ENCODE measurements at places on chromosomes 4 and X.

- DNase-seq = no peak
These were observed 352.4 kb downstream of the GRIA2 start for GRCh38 chr4:157572951-157573350.

DNA sequence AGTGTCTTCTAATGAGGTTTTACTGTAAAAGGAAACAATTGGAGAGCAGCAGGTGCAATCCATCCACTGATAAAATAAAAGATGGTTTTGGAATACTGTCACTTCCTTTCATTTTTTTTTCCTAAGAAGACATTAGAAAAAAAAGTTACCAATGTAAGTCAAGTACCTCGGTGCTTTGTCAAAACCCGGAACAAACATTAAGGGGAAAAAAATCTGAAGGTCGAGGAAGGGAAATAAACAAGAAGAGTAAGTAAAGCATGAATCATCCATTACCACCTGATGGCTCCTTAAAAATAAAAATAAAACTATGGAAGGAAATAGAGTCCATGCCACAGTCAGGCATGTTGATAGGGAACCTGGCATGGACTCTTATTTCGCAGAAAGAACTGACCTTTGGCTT lies 15.3 kb upstream of the XPNPEP2 start:
- no peak for DNase-seq

- no peak for DNase-seq
These were observed 218.6 kb upstream of the FAM47A start for GRCh38 chrX:34350561-34351335.

DNA sequence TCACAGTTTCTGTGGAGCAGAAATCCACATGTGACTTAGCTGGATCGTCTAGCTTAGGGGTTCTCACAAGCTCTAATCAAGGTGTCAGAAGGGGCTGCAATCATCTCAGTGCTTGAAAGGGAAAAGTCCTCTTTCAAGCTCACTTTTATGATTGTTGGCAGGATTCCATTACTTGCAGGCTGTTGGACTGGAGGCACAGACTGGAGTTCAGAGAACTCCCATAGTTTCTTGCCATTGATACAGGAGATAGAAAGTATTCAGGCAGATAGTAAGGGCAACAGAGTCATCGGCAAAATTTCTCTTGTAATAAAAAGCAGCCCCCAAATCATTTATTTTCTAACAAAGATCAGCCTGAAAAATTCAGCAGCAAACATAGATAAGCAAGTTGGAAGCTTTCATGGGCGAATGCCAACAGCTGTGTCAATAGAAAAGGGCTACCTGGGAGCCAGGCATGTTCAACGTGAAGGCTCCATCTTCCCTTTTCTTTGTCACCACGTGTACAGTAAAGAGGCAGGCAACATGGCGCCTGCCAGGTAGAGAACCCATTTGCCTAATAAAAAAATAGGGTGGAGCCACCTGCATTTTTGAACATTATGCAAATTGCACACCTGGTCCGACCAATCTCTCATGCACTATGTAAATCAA lies 64.4 kb downstream of the CXCL13 start:
- no peak for DNase-seq

DNA sequence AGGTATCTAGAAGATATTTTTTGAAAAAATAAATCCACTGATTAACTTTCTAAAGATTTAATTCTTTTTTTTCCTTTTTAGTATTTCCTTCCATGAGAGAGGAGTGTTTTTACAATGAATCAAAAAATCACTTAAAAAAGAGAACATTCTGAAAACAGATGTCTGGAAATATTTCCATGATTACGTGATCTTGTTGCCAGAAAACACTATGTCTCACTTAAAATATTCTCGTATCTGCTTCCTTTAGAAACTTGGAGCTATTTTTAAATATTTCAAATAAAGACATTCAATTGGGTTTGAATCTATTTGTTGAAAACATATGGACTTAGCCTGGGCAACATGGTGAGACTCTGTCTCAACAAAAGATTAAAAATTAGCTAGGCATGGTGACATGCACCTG lies 232.8 kb upstream of the RASGEF1B start:
- DNase-seq = no peak

DNA sequence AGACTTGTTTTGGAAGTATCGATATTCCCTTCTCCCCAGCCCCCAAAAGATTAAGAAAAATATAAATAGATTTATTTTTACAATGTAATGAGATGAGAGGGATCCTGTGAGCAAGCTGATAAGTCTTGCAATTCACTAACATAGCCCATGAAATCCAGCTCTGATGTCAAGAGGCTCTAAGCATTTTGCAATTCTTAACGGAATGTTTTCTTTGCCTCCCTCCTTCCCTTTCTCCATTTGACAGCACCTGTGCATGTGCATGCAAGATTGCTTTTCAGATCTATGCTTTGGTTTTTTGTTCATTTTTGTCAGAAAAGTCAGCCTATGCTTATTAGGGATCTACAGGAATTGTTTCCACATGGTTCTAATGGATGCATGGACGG lies 169.9 kb downstream of the SLIT2 start:
- DNase-seq = no peak

GRCh38 chrX:21926116-21926515 lies 14.4 kb upstream of the SMS start:
- DNase-seq = no peak

GRCh38 chr4:10684631-10685030 lies at the start of gene CLNK:
CLNK (minus strand) TSS chr4:10684768; CDS start chr4:10667869, 16,899 bp downstream.
- DNase-seq = no peak

- DNase-seq = no peak
These were observed 37.6 kb downstream of the MAGEB5 start for GRCh38 chrX:26253526-26253925.

DNA sequence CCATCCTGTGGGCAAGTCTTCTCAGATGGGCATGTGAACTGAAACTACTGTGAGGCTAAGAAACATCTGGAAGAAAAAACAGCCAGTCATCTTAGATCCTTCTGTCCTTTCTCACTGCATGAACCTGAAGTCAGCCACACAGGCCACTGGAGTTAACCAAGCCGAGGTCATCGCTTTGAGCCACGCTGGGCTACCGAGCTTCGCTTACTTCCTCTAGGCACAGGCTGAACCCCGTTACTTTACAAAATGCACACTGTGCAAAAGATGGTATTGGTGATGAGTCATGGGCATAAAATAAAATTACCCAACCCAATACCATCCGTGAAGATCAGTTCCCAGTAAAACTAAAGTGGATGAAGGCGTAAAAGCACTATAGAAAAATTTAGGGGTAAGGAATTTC lies 86.2 kb downstream of the MTMR1 start:
- DNase-seq = no peak

DNA sequence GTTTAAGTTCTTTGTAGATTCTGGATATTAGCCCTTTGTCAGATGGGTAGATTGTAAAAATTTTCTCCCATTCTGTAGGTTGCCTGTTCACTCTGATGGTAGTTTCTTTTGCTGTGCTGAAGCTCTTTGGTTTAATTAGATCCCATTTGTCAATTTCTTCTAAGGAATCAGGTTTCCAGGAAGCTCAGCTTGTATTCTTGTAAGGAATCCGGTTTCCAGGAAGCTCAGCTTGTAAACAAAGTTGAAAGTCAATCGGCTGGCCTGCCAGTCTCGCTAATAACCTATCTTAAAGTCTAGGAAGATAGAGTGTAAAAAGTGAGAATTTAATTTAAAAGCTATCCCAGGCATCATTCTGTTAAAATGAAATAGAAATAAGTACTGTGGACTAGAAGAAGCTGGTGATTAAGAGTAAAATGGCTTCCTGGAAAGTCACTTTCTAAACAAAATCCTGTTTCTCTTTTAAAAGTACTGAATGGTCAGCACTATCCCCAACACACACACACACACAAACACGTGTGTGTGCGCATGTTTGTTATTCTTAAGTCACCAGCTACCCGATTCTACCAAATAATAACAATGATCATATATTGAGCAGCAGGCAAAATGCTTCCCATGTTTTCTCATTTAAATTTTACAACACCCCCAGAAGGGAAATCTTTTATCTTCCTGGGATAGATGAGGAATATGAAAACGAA lies 171.7 kb downstream of the PAPSS1 start:
- DNase-seq = no peak

- DNase-seq = no peak
These were observed 173.6 kb downstream of the CBR4 start for GRCh38 chr4:168836490-168836889.

GRCh38 chr4:96073461-96073860 lies 233.6 kb downstream of the PDHA2 start:
- DNase-seq = no peak

DNA sequence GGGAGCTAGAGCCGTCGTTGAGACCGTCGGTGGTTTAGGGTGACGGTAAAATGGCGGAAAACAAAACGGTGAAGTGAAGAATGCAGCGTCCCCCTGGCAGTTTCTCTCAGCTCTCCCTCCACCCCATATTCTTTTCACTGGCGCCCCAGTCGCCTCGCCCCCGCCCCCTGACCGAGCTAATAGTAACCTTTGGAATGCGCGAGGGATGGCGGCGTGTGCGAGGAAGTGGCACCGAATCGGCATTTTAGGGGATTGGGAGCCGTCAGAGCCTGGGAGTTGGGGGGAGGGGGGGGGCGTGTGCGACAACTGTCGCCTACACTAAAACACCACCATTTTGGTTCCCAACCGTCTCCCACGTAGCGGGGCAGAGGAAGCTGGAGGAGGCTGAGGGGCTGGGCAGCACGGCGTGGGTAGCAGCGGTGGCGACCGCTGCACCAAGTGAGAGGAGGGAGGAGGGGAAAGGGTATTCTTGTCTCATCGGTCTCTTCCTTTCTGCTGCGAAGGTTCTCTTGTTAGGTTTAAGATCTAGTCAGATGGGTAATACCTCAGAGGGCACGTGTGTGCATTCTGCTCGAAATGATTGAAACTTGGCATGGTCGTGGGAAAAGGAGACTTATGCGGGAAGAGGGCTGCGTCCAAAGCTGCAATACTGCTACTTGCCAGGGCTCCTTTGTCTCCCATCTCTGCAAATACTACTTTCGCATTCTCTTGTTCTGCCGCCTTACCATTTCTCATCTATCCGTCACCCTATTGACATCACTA lies 840 bp downstream of the ZNF711 start:
- no peak for DNase-seq

- no peak for DNase-seq
These were observed 17.9 kb downstream of the ASMTL start for GRCh38 chrX:1434871-1435240.

GRCh38 chr4:181536196-181536746 lies 706.9 kb upstream of the TENM3 start:
- no peak for DNase-seq

GRCh38 chr4:16142598-16143310 lies 58.9 kb upstream of the PROM1 start:
- DNase-seq = no peak

DNA sequence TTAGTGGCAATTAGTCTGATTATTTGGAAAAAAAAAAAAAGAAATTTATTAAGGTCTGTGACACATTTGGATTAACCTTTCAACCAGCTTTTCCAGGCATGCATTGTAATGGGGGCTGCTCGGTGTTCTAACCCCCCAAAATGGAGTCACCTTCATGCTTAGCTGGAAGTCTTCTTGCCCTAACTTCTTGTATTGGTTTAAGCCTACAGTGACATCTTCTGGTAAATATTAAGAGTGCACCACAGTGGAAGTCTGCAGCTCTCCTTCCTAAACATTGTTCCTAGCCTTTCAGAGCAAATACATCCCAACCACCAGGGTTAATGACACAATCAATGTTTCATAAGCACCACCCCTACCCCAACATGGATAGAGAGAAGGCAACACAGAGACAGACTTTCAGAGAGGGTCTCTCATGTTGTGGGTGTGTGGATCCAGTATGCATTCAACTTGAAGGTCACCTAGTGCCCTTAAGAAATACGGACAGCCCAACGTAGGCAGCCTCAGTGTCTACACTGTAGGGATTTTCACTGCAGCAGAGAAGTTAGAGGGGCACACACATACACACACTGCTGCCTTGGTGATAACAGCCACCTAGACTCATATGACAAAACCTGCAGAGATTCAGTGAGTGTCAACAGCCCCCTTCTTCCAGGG lies 142.9 kb upstream of the MBNL3 start:
- no peak for DNase-seq

GRCh38 chr4:966266-967112 lies 6.9 kb downstream of the DGKQ start:
- no peak for DNase-seq

DNA sequence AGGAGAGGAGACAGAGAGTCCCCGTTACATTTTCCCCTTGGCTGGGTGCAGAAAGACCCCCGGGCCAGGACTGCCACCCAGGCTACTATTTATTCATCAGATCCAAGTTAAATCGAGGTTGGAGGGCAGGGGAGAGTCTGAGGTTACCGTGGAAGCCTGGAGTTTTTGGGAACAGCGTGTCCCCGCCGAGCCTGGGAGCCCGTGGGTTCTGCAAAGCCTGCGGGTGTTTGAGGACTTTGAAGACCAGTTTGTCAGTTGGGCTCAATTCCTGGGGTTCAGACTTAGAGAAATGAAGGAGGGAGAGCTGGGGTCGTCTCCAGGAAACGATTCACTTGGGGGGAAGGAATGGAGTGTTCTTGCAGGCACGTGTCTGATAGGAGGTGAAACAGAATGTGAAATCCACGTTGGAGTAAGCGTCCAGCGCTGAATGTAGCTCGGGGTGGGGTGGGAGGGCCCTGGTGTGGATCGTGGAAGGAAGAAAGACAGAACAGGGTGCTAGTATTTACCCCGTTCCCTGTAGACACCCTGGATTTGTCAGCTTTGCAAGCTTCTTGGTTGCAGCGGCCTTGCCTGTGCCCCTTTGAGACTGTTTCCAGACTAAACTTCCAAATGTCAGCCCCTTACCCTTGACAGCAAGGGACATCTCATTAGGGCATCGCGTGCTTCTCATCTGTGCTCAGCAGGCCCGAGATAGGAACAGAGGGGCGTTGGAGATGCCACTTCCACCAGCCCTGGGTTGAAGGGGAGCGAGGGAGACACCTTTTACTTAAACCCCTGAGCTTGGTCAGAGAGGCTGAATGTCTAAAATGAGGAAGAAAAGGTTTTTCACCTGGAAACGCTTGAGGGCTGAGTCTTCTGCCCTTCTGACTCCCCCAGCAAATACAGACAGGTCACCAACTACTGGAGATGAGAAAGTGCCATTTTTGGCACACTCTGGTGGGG lies 2.7 kb downstream of the SHOX start:
- no peak for DNase-seq

- no peak for DNase-seq
These were observed 195.7 kb downstream of the SHROOM3 start for GRCh38 chr4:76630741-76631140.

DNA sequence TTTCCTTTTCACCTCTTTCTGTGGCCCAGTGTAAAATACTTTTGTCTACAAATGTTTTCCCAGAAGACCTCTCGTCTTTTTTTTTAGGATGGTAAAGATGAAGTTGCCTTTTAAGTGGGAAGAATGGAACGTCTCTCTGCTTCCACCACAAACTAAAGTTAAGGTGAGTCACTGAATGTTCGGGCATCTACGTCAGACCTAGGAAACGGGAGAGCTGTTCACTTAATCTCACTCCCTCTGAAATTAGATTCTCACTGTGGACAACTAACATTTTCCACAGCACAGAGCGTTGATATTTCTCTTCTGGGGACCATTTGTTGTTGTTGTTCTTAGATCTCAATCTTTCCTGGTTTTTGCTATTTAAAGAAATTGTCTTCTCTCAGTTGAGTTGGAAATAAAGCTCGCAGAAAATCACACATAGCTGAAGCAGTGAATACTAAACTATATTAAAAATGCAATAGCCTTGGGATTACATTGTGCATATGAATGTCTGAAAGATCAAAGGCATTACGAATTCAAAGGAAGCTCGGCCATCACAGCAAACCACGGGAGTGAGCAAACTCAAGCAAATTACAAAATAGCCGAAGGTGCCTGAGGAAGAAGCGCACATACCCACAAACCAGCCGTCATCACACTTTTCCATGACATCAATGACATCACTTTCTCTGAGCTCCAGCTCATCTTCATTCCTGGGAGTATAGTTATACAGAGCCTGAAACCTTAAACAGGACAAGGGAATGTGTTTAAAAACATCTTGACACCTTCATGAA lies 53.9 kb upstream of the PDLIM3 start:
- DNase-seq = no peak

Data from stimulated activated CD4-positive, alpha-beta T cell treated with anti-CD3 and anti-CD28 coated beads, Interleukin-1b, Interleukin-23, amount 100 ng/mL, for 1 hour (primary cell).